Activated naive CD4-positive, alpha-beta T cell (primary cell): ENCODE measurements at places on chromosomes 7 and 10.

DNA sequence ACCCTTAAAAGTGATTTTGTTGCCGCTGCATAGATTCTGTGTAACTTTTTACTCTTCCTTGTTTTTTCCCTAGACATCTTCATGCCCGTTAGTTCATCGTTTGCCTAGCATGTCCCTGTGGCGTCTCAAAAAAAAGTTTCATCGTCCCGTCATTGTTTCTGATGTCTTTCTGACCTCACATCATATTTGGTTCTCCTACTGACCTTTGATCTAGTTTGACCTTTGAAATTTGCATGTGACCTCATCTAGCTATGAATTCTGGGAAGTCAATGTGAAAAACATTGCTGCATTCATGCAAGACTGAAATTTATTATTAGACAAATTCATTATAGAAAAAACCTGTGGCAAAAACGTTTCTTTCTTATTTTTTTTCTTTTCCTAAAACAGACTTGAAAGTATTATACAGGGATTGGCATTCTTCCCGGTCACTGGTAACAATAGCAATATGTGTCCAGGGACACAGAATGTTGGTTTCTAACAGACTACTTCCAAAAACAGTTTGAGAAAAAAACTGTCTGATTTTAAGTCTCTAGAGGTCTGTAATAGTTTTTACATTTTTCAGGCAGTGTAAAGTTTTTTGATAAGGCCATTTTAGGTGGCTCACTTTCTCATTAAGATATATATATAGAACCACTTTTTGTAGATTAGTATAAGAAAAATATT, 280.9 kb downstream of the USP6NL start:
- DNase-seq: no peak

- no peak for DNase-seq
Measured at GRCh38 chr7:53358269-53358668, 322.8 kb downstream of the POM121L12 start.

DNA sequence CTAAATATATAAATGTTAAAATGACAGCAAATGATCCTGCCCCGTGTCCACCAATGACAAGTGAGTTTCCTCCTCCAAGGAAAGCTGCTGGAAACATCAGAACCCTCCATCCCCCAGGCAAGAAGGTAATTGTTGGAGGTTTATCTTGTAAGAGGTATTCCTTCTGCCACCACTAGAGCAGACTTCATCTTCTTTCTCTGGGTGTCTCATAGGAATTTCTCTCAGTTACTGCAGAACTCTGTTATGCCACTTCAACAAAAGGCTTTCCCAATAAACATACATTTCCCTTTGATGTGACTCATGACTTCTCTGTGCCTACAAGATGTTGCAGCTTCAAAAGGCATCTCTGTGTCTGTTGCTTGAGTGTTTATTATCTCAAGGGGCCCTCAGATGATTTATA, 279.1 kb downstream of the BMPER start:
- DNase-seq: no peak

DNA sequence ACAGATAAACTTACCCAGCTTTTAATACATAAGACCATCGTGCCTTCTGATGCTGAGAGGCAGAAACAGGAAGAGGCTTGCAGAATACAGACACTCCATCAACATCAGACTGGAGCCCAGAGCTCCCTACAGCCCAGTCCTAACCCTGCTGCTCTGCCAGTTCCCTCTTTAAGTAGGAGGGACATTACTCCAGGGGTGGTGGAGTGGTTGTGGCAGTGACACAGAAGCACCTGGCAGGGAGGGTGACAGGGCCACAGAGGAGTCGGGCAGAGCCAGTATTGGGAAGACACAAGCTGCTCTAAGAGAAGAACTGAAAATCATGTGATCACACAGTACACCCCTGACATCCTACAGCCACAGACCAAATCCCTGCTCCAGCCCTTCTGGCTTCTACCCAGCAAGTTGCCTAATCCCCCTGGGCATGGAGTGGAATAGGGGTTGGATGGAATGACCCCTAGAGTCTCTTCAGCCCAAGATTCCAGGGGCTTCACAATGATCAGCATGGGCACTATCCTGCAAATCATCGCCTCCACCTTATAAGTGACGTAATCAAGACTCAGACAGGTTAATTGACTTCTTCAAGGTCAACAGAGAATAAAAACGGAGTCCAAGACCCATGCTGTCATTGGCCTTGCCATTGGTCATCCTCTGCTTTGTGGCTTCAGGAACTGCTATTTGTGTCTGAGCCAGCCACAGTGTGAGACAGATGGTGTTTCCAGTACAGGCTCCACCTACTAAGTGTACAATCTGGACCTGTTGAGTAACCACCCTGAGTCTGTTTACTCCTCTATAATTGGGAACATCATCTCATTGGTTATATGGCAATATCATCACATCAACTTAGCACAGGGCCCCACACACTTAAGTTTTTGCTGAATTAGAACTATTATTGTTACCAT, 61.1 kb upstream of the ZMIZ1 start:
- no peak for DNase-seq

DNA sequence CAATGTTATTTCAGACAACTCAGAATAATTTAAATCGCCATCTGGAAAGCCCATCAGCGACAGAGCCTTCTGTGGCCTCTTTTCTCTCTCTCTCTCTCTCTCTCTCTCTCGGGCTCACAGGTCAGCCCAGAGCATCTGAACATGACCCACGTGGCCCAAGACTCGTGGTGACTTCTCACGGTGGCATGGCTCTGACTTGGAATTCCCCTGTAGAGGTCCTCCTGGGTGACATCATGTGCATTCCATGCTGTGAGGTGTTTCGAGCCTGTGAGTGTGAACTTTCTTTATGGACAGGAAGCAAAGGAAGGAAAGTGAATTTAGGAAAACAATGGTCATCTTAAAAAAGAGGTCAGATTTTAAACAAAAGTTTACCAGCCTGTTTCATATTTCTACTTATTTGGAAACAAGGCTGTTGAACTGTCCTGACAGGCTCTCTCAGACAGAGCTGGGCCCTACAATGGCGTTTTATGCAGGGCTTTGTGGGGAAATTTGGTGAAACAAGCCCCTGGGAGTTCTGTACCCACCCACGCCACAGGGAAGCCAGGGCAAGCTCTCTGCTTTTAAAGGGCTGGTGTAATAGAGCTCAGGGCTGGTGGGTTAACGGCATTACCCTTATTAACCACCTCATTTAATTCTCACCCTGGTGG, 359.7 kb upstream of the ZNF32 start:
- DNase-seq: no peak

GRCh38 chr7:36969376-36969775, 245.1 kb upstream of the AOAH start:
- no peak for DNase-seq

GRCh38 chr10:5720182-5720581, 35.5 kb downstream of the TASOR2 start:
- no peak for DNase-seq

DNA sequence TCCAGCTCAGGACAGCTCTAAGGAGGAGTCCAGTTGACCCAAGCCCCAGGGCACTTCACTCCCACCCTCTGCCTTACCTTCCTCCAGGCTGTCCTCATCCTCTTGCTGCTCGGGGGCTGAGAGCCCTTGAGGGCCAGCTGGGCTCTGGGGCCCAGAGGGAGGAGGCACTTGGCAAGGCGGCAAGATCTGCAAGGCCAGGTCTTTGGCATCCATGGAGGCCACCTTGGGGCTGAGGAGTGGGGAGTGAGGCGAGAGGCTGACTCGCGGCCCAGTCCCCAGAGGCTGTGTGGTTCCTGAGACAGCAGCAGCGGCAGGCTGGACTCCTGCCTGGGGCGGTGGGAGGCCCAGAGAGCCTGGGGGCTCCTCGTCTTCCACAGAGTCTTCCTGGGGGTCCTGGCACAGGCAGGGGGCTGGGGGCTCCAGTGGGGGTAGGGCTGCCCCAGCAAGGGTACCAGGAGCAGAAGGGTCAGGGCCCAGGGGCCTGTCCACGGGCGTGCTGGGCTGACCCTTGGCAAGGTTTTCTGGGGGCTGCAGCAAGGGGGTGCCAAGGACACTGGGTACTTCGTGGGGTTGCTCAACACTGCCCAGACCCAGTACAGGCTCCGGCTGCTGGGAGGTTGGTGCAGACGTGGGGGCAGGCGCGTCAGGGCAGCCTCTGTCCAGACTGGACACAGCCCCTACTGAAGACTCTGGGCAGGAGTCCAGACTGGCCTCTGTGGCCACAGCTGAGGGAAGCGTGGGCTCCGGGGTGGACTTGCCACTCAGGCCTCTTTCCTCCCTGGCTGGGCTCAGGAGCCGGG, 6.5 kb downstream of the NACAD start:
- DNase-seq: no peak

- no peak for DNase-seq
Measured at GRCh38 chr10:3926258-3926657, 141.2 kb upstream of the KLF6 start.

- DNase-seq: no peak
Measured at GRCh38 chr7:122827763-122828162, 58.5 kb downstream of the CADPS2 start.

GRCh38 chr10:35959252-35959651, 317.2 kb upstream of the FZD8 start:
- no peak for DNase-seq

DNA sequence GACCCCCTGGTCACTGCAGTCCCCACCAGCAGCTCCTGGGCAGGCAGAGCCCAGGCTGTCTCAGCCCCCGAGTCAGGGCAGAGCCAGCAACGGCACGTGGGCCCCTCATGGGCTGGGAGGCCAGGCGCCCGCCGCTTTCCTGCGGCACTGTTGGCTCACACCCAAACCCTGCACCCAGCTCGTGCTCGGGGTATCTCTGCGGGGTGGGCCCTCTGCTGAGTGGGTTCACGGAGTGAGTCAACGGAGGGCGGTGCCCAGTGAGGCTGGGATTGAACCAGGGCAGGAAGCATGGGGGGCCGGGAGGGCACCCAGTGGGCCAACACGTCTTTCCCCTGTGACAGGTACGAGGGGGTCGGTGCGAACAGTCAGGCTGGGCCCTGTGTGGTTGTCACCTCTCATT, 28.9 kb downstream of the ADAP1 start:
- no peak for DNase-seq

- no peak for DNase-seq
Measured at GRCh38 chr10:123743441-123744223, 77.5 kb downstream of the GPR26 start.

DNA sequence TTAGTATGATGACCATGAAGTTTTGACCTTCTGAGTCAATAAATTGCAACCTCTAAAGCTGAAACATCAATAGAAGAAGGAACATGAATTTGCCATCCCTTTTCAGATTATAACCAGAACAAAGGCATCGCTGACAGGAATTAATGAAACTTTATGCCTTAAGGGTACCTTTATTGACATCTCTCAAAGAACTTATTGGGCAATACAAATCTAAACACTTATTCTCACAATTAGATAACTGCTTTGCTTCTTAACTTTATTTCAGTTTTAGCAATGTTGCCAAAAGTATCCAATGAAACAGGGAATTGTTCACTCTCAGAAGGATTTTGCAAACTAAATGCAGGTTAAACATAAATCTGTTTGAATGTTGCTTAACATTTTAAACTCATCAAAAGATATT, 116.0 kb downstream of the ELAPOR2 start:
- no peak for DNase-seq

- DNase-seq: no peak
Measured at GRCh38 chr7:24898691-24899090, 81.3 kb downstream of the OSBPL3 start.

DNA sequence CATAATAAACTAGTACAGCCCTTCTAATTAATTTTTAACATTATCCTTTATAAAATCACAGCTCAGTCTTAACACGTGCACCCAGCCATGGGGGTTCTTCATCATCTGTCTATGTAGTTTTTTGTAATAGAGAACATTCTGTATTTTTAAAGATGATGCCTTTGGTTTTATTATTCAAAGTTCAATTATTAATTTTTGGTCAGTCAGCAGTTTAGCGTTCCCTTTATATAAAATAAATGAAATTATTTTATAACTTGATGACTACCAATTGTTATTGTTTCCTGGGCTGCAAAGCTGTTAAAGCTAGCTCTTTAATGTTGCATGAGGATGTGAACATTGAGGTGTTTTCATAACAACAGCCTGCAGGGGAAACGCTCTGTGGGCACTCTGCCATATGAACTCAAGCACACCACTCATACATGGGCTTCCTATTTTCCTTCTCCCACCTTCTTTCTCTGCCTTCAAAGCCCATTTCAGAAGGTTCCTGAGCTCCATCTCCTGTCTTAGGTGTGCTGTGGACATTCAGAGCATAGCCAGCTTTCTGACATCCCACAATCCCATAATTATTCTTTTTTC, 172.0 kb upstream of the YAE1 start:
- DNase-seq: no peak

- no peak for DNase-seq
Measured at GRCh38 chr10:124222318-124222987, 129.1 kb upstream of the CHST15 start.

DNA sequence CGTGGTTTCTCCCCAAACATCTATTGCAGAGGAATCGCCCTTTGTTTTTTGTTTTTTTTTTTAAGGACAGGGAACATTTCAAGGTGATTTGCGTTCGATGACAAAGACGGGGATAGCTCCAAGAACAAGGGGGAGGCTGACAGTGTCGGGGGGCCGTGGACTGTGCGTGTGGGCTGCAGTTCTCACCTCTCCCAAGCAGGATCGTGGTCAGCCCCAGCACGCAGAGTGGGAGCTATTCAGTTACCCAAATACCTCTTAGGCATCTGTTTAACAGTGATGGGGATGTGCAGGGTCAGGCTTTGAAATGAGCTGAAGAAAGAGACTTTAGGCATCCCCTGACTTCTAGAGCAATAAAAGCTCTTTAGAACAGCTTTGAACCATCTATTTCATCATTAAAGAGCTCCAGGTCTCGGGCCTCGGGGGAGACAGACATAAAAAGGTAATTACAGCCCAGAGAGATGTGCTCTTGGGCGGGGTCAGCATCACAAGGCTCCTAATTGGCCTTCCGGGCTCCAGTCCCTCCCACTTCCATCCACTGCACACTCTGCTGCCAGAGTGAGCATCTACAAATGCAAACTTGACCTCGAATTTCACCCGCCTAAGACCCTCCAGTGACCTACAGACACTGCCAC, 97.3 kb downstream of the MYL10 start:
- no peak for DNase-seq

DNA sequence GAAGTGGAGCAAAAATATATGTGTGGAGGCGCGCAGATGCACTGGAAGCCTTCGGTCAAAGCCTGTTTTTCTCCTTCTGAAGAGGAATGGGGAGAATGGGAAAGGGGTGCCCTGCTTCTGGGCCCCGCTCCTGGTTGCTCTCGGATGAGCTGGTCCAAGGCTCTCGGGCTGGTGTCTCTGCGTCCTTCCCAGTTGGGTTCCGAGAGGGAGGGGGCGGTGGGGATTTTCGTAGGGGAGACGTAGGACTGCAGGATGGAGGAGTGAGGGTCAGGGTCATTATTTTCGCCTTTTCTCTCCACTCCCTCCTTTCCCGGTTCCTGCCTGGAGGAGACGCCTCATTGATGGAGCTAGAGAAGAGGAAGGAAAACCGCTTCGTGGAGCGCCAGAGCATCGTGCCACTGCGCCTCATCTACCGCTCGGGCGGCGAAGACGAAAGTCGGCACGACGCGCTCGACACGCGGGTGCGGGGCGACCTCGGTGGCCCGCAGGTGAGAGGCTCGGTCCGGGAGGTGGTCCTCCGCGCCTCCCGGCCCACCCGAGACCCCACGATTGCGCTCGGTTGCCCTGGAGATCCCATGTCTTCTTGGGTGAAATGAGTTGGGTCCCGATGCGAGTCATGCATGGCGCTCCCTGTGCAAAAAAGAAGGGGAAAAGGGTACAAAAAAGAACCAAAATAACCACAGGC, 790 bp downstream of the ADAM22 start:
- no peak for DNase-seq
